Stimulated activated CD8-positive, alpha-beta memory T cell treated with anti-CD3 and anti-CD28 coated beads, Interleukin-7, amount 100 ng/mL, for 1 hour (primary cell): ENCODE measurements at places on chromosomes 7 and 10.

- no peak for DNase-seq
Observed at GRCh38 chr7:112420236-112420861, 29.9 kb upstream of the IFRD1 start.

- DNase-seq = no peak
Observed at GRCh38 chr7:30321089-30321881, 36.9 kb downstream of the ZNRF2 start.

GRCh38 chr7:8261711-8262695, at the start of gene ICA1:
Gene ICA1 (minus strand): TSS chr7:8262167. CDS start chr7:8235926, 26,241 bp downstream.
- no peak for DNase-seq

- DNase-seq = no peak
Observed at GRCh38 chr7:98399890-98400541, 874 bp downstream of the BAIAP2L1 start.

GRCh38 chr7:148500978-148501377, 89.6 kb upstream of the C7orf33 start:
- no peak for DNase-seq

DNA sequence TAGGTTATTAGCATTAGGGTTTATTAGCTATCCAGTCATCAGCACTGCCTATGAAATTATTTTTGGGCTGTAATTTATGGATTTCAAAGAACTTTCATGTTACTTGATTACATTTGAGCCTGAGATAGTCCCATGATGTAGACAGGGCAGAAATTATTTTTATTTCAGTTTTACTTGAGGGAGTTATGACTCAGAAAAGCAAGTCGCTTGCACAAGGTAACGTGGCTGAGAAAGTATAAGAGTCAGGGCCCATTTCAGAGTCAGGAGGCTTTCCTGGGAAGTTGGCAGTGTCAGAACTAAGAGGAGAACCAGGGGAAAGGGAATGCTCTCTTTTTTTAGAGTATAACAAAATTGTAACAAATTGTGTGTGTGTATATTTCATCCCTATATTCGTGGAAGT, 16.5 kb downstream of the GATA3 start:
- DNase-seq = no peak

DNA sequence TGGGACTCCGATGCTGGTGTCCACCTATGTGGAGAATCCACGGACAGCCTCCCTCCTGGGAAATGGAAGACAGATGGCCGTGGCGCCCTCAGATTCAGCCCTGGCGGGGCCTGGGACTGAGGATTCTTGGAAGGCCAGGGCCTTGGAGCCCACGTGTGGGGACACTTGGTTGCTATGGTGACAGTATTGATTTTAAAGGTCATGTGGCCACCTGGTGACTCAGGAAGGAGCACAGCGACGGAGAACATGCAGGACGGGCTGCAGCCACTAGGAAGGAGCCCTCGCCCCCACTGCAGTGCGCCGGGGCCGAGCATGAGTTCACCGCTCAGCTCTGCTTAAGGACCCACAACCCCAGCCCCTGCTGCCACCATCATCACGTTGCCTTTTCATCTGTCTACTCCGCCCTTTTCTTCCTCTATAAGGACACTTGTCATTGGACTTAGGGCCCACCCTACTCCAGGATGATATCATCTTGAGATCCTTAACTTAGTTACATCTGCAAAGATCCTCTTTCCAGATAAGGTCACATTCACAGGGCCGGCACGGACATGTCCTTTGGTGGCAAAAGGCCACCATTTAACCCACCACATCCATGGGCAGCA, 3.7 kb upstream of the STK32C start:
- no peak for DNase-seq

DNA sequence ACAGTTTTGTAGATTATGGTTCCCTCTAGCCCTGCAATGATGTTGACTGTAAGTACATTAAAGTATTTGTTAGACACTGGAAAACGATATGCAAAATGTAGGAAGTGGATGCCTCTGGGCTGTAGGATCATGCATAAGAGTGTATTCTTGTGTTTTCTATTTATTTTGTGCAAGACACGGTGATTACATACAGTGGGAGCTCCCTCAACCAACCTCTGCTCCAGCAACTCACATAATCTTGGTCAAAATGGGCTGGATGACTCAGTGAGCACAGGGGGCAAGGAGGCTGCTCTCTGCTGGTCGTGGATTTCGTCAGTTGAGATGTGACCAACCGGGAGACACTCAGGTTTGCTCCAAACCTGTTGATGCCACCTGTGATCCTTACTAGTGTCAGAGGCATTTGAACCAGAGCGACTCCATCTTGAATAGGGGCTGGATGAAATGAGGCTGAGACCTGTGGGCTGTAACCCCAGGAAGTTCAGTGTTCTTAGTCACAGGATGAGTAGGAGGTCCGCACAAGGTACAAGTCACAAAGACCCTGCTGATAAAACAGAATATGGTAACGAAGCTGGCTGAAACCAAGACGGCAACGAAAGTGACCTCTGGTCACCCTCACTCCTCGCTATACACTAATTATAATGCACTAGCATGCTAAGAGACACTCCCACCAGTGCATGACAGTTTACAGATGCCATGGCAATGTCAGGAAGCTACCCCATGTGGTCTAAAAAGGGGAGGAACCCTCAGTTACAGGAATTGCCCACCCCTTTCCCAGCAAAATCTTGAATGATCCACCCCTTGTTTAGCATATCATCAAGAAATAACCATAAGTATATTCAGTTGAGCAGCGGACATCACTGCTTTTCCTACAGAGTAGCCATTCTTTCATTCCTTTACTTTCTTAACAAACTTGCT, 56.4 kb upstream of the FAM20C start:
- no peak for DNase-seq

DNA sequence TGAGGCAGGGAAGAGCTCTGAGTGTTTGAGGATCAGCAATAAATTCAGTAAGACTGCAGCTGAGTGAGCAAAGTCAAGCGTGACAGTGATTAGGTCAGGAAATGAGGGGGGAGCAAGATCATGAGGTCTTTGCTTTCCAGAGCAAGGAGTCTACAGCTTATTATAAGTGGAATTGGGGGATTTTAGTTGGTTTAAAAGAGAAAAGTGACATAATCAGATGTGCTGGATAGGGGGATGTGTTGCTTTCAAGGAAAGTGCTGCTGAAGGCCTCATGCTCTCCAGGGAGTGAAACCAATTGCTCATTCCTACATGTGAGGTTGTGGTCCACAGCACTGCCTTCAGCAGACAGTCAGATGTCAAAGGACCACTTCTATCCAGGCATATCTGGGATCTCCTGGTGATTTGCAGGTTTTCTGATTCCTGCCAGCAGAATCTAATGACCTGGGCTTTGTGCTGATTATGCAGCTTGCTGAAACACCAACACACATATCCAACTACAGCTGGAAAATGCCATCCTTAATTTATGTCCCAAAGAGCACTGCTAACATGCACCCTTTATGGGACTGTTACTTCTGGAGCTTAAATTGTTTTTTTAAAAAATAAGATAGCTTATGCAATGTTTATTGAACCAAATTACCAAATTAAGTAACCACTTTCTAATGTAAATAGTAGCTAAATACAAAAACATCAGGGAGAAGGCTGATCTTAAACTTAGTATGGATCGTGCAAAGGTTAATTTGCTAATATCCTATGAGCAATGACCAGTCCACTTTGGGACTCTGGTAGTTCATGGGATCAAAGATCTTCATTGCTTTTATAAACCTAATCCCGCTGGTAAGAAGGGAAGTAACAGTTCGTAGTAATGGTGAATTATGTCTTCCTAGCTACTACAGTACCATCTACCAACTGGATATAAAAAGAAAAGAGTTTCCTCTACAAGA, 607.6 kb downstream of the KCNMA1 start:
- no peak for DNase-seq

- DNase-seq = no peak
Observed at GRCh38 chr10:113042868-113043267, 92.8 kb downstream of the TCF7L2 start.

- DNase-seq = no peak
Observed at GRCh38 chr7:150951181-150951520, 27.0 kb downstream of the KCNH2 start.

GRCh38 chr7:44733708-44734481, 14.8 kb upstream of the ZMIZ2 start:
- no peak for DNase-seq

- DNase-seq = no peak
Observed at GRCh38 chr10:34816085-34816496, 995 bp upstream of the PARD3 start.

DNA sequence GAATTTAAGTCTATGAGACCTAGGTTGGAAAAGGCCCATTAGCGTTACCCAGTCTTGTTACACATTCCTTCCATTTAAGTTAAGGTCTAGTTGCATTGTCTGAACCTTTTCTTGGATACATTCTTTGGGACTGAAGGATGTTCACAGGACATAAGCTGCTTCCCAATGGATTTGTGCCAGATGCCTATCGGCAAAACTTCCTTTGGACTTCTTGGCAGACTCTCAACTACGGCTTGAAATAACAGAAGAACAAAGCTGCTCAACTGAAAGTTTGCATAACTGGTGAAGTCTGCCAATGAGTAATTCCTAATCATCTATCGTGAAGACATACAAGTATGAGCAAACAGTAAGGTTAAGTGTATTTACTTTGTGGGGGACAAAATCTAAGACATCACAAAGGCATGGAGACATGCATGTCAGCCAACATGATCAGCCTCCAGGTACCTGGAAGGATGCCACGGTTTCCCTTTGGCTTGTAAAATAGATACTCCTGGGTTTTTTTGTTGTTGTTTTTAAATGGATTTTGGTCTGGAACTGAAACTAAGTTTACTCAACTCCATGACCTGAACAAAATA, 35.4 kb downstream of the MALSU1 start:
- no peak for DNase-seq

- DNase-seq = no peak
Observed at GRCh38 chr7:37769291-37769690, 79.1 kb upstream of the NME8 start.

GRCh38 chr7:105454921-105455320, 66.2 kb upstream of the SRPK2 start:
- DNase-seq = no peak

GRCh38 chr7:102277901-102278300, 8.8 kb upstream of the SH2B2 start:
- DNase-seq = no peak

- no peak for DNase-seq
Observed at GRCh38 chr10:30488316-30488715, 54.3 kb downstream of the MAP3K8 start.

DNA sequence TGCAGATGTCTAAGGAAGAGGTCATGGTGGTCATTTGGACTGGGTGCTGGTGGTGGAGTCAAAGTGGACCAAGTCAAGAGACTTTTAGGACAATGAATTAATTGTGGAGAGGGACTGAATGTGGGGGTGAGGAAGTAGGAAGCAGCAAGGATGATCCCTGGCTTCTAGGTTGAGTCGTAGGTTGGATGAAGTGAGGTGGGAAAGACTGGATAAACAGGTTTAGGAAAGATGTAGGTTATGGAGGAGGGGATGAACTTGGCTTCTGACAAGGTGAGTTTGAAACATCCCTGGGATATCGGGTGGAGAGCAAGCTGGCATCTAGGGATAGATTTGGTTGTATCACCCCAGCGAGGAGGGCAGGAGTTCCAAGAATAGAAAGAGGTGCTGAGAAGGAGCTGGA, 7.6 kb downstream of the SEMA4G start:
- no peak for DNase-seq

GRCh38 chr7:107372298-107372697, 97.6 kb upstream of the GPR22 start:
- DNase-seq = no peak

DNA sequence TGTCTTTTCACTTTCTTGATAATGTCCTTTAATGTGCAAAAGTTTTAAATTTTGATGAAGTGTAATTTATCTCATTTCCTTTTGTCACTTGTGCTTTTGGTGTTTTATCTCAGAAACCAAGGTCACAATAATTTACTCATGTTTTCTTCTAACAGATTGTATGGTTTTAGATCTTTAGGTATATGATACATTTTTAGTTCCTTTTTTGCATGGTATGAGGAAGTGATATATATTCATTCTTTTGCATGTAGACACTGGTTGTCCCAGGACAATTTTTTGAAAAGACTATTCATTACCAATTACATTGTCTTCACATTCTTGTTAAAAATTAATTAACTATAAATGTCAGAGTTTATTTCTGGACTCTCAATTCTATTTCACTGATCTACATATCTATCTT, 39.8 kb upstream of the GPR22 start:
- DNase-seq = no peak

GRCh38 chr7:121323515-121324302, 5.1 kb upstream of the WNT16 start:
- DNase-seq = no peak

DNA sequence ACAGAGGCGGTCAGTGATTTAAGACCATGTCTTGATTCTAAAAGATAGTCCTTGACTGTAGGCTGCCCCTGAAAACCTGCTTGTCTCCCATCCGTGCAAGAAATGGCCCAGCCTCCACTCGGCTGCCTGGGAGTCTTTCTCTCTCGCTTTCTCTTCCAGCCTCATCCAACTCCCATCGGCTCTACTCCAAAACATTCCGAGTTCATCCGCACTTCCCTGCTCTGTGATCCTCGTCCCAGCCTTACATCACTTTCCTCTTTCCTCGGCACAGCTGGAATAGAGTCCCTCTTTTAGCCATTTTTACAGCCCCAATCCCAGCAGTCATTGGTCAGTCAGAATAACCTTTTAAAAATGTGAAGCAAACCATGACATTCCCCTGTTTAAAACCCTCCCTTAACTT, 135.1 kb downstream of the TAX1BP1 start:
- DNase-seq = no peak

DNA sequence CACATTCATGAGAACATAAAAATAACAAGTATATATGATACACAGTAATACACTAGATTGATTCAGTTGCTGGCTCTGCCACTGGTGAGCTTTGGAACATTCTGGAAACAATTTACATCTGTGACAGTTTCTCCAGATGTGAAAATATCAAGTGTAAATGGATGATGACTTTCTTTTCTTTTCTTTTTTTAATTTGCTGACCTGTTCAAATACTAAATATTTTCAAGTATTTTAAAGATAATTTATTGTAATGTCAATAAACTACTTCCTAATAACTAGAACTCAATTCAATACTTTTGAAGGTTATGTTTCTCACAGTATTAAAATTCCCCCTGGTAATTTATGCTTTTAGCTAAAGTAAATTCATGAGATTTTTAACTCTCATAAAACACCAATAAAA, 180.3 kb downstream of the CRPPA start:
- DNase-seq = no peak
